ENCODE measurements at places on chromosomes 3 and 15. TPM values are rescaled to one million over a fixed set of nuclear protein-coding genes. Genes with fewer than 3 reads are reported as not detected.

Gene CCR9
- not detected for total RNA-seq

DNA sequence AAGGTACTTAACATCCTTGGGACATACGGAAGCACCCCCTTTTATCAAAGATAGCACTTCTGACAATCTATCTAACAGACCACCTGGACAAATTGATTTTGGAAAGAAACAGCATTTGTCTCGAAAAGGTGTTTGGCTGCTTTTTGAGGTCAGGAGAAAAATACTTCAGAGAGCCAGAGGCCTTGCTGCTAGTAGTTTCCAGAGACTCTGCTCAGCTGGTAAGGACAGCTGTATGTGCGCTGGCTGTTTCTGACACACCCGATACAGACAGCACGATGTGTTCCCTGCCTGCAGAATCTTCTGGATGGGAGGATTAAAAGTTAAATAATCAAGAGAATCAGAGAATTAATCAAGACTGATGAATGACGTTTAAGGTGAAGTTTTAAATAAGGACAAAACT is 15.6 kb upstream of the GYG1 start:
- no peak for DNase-seq

- no peak for DNase-seq
Observed at GRCh38 chr3:46417841-46418611, 11.0 kb downstream of the CCRL2 start.

- DNase-seq, result no peak
Observed at GRCh38 chr3:25462495-25462894, 34.4 kb downstream of the RARB start.

DNA sequence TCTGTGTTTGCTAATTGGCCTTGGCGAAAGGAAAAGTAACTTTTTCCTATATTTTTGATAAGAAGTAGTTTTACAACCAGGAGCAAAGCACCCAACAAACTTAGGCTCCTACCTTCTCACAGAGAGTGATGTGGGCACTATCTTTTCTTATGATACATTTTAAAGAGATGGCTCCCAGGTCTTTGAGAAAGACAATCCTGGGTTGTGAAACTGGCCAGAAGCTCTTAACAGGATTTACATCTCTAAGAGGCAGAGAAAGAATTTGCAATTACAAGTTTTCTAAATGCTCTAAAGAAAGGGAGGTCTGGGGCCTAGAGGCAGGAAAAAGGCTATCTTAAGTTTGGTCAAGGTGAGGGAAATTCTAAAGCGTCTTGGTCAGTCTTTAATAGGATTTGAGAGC is 609.7 kb downstream of the VGLL3 start:
- no peak for DNase-seq

GRCh38 chr15:62415498-62415897 is 250.4 kb upstream of the C2CD4B start:
- DNase-seq, result no peak
